ENCODE measurements at places on chromosomes 3 and 15.

DNA sequence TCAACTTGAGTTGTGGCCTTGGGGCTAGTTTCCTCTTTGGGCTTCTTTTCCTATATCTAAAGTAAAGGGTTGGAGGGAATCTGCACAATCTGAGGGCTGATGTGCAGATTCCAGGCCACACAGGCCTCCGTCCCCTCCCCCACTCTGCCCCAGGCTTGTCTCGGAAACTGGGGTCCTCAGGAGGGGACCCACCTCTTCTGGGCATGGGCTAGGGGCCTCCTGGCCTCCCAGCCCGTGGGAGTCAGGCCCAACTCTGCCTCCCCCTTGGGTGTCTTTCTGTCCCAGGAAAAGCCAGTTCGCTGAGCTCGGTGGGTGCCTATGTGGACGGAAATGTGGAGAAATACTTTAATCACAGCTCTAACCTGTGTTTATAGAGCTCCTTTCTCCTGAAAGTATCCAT lies 4.8 kb downstream of the SMAD6 start:
- no peak for DNase-seq

- DNase-seq, result no peak
Observed at GRCh38 chr3:17655743-17656142, 86.7 kb downstream of the TBC1D5 start.

GRCh38 chr15:100972975-100973350 lies 53.8 kb downstream of the LRRK1 start:
- DNase-seq, result no peak

DNA sequence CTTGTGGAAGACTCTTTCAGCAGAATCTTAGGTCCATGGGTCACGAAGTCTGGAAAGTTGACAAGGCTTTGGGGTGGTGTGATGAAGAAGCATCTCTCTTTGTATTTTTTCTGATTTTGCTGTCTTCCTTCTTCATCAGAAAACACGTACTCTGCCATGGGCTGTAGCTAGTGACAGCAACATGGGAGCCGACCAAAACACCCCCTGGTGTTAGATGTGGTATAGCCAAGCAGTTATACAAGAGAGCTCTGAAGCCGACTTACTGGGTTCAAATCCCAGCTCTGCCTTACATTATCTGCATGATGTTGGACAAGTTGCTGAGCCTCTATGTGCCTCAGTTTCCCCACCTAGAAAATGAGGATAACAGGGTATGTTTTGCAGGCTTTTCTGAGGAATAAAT lies 32.9 kb upstream of the LYZL4 start:
- no peak for DNase-seq

DNA sequence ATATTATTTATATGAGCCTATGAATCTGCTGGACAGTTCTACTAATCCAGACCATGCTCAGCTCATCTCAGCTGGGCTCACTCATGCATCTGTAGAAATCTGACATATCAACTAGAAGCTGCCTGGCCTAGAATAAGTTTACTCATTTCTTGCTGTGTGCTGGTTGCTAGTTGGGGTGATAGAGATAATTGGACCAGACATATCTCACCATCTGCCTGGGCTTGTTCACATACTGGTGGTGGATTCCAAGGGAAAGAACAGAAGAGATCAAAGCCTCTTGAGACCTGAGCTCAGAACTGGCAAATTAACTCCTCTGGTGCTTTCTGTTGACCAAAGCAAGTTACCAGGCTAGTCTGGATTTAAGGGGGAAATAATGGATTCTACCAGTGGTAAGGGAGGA lies 109.1 kb downstream of the NSUN3 start:
- DNase-seq, result no peak

GRCh38 chr3:138879541-138880380 lies 45.0 kb upstream of the PIK3CB start:
- no peak for DNase-seq

DNA sequence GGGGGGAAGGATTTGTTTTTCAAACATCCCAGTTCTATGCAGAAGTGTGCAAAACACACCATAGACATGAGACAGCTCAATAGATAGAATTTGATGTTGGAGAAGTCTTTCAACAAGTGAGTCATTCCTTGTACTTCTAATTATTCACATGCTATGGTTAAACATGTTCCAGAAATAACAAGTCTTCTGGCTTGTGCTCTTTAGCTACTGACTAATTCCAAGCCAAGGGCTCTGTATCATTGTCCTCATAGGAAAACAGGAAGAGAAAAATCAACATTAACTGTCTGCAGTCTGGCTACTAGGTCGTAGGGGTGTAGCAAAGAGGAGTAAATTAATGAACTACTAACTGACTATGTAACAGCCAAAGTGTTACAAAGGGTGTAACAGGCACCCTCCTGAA lies 25.8 kb downstream of the LDHAL6B start:
- DNase-seq, result no peak

DNA sequence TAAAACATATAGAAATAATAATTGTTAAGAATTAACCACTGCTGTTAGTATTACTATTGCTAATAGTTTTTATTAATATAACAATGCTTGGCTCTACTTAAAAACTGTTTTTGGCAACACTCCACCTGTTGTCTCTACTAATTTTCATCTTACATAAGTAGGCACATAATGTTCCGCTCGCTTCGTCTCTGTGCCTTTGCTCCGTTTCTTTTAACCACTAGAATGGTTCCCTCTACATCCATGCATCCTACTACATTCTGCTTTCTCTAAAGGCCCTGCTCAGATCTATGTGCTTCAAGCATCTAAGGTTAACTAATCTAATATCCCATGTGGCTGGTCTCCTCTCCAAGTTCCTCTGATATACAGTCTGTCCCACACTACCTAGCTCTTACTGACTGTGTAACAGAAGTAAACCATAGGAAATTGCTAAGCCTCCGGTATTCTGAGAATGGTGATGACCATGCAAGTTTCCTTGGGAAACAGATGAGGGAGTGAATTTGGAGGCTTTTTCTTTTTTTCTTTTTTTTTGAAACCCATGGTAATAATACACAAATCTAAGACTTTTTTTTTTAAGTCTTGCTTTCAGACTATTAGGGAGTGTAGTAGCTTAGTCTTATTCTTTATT lies 138.3 kb downstream of the P3H2 start:
- DNase-seq, result no peak
